Stimulated activated CD8-positive, alpha-beta memory T cell treated with anti-CD3 and anti-CD28 coated beads, Interleukin-2, amount 100 ng/mL, for 1 hour (primary cell): ENCODE measurements at places on chromosomes 4 and X.

DNA sequence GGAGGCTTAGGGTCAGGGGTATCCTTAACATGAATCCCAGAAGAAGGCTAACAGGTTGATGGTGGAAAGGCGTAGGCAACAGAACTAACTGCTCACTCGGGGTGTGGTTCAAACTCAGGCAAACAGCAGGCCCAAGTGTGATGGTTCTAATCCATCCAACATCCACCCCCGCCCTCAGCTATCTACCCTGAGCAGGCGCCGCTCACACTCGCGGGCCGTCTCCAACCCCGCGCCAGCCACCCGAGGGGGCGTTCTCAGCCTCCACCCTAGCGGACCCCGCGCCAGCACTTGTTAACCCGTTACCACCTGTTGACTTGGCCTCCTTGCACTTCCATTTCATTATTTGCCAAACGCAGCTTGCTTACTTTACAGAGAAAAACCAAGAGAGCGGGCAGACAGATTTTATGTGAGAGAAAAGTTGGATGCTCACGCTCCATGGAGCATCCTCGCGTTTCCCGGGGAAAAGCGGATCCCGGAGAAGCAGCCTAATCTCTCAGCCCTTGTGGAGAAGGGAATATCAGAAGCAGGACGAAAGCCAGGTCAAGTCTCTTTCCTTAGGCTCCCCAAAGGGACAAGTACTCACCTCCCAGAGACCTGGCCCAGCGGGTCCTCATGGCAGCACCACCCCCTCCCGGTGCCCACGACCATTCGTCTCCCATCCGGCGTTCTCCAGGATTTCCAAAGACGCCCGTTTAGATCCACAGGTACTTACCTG, 773 bp downstream of the SNCA start:
- DNase-seq, result no peak

DNA sequence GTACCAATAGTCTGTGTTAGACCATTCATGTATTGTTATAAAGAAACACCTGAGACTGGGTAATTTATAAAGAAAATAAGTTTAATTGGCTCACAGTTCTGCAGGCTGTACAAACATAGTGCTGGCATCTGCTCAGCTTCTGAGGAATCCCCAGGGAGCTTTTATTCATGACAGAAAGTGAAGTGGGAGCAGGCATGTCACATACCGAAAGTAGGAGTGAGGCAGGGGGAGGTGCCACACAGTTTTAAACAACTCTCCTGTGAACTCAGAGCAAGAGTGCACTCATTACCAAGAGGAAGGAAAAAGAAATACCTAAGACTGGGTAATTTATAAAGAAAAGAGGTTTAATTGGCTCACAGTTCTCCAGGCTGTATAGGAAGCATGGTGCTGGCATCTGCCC, 591.2 kb downstream of the PPP4R3C start:
- no peak for DNase-seq

DNA sequence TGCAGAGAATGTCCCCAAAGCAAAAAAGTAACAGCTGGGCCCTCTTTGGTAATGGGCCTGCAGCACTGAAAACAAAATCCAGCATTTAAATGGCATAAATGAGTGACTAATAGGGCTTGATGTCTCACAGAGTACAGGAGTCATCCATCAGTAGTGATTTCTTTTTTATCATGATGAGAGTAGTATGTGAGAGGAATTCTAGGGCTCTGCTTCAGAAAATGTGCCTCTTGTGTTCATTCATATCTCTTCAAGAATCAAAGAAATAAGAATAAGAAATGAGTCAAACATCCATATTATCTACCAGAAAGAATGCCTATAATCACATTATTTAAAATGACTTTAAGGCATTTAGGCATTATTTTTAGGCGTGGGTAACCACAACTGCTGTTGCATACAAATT, 792.9 kb upstream of the HTR2C start:
- DNase-seq, result no peak

DNA sequence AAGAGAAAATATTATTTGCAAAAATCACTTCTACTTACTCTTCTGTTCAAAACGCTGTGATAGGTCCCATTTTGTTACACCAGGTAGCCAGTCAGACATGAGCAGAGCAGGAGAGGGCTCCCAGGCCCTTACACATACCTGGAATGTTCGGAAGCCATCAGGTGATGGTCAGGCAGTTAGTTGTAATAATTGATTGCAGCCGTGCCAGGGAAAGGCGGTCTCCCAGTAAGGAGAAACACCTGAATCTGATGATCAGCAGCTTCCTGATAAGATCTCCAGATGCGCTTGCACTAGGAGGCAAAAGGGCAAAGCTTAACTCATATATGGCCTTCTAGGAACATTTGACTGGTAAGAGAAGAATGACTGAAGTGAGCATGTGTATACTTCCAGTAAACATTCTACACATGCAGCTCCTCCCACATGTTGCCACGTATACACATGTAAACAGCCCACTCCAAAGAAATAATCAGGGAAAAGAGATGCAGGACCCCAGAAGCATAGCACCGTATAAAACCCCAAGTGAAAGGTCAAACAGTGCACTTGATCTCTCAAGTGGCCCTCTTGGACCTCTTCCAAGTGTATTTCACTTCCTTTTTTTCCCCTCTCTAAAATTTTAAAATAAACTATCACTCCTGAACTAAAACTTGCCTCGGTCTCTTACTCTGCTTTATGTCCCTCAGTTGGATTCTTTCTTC, 1338.0 kb downstream of the FSTL5 start:
- no peak for DNase-seq

GRCh38 chrX:136880003-136880451, 498 bp downstream of the RBMX start:
- peak; percentile 2 for DNase-seq

DNA sequence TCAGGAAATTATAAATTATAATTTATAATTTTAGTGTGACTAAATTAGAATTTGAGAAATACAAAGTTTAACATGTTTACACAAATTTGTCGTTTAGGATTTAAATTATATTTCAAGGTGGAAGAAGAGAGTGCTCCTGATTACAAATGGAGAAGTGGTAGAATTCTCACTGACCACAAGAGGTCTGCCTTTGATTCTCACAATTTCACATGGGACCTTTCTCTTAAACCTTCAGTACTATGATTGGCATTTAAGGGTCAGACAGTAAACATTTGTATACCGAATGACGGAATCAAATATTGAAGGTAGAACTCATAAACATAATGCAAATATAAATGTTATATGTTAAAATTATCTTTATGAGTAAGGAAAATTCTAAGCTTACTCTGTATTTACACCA, 171.7 kb downstream of the SLIT2 start:
- DNase-seq, result no peak

- DNase-seq, result no peak
Observed at GRCh38 chr4:1556541-1557220, 127.4 kb downstream of the FAM53A start.

DNA sequence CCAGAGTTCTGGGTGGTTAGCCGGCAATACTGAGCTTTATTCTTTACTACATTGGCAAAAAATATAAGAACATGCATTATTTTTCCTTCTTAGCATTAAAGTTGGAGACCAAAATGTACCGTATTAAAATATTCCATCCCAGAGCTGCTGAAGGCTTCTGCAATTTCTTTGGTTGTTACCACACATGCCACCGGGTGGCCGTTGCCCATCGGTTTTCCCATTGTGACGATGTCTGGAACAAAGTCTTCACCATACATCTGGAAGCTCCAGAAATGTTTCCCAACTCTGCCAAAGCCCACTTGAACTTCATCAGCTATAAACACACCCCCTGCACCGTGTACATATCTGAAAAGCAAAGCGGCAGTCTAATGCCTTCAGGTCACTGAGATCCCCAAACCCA, 13.7 kb downstream of the ETNPPL start:
- DNase-seq, result no peak

- no peak for DNase-seq
Observed at GRCh38 chr4:28665306-28665705, 1804.7 kb downstream of the STIM2 start.

DNA sequence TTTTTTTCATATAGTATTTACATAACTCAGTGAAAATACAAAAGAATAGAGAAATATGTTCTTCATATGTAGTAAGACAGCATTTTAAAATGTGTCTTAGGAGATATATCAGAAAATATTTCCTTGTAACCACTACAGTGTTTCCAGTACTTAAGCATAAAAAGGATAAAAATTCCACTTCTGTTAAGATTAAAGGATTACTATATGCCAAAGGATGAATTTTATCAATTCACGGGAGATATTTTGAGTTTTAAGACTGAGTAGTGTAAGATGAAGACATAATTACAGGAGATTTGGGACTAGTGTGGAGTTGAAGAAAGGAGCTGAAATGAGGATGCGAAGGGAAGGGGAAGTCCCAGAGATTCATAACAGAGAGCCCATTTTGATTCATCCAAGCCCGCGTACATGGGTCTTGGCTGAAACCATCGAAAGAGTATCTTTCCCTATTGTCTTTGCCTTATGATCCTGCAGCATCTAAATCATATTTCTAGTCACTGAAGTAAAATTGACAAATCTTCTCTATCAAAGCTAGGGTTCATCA, 58.7 kb downstream of the MAD2L1 start:
- no peak for DNase-seq

GRCh38 chr4:111263836-111264235, 641.0 kb upstream of the PITX2 start:
- DNase-seq, result no peak
